A549 (cell line): ENCODE measurements at places on chromosomes 11 and 22.

GRCh38 chr11:47532597-47533213 lies 20.2 kb downstream of the CELF1 start:
- DNase-seq: no peak

DNA sequence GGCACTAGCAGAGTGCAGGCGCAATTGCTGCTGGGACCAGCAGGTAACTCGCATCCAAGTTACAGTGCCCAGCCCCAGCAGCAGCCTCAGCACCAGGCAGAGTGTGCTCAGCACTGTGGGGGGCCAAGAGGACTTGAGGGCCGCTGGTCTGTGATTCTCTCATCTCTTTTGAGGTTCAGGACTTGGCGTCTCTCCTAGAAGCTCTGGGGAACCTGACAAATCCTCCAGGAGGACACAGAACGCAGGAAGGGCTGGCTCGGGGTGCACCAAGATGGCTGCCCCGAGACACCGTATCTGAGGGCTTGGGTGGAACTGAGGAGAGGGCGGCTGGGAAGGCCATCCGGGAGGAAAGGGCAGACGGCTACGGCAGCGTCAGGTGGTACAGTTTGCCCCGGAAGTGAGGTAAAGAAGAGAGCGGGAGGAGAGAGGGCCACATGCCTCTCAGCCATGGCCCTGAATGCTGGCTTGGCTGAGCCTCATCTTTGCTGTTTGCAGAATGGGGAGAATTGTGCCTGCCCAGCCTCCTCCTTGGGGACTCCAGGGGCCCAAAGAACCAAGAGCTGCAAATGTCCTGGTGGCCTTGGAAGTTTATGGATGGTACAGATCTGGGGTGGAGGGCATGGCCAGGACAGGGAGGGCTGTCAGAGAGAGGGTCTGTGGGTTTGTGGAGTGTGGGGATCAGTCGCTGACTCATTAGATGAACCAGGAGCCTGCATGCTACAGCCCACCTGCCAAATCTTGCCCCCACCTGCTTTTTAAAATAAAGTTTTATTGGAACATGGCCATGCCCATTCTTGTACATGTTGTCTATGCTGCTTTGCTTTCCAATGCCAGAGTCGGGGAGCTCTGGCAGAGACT lies 78.0 kb downstream of the MYEOV start:
- no peak for DNase-seq

- no peak for DNase-seq
These were observed 81.4 kb downstream of the TSPAN18 start for GRCh38 chr11:44808053-44808753.

DNA sequence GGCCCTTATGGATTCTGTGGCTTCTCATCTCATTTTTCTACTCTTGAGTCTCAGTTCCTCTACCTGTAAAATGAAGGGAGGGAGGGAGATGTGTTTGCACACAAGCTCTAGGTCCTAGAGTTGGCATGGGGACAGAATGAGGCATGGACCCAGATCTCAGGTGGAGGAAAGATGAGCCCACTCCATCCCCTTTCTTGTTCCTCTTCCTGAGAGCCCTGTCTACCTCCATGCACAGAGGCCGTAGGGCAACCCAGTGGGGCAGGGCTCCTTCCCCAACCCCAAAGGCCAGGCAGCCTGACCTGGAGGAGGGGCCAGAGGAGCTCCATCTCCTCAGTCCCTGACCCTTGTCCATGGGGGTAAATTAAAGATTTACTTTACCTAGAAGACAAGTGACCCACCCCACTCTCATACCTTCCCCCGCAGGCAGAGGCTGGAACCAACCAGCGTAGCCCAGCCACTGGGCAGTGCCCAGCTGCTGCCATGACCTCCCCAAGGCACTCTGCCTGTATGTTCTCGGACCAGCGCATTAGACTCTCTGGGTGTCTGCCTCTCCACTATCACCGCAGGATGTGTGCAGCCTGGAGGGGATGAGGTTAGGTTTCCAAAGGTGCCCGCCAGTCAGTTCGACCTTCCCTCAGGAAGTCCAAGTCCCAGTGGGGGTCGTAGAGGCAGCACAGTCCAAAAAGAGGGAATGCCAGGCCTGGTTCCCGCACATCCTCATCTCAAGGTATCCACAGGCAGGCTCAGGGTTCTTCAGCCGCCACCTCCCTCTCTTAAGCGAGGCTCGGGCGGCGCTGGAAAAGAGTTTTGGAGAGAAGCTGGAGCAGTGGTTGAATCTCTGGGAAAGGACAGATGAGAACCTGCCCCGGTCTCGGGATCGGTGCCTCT lies 3.0 kb downstream of the SMTN start:
- DNase-seq: no peak

DNA sequence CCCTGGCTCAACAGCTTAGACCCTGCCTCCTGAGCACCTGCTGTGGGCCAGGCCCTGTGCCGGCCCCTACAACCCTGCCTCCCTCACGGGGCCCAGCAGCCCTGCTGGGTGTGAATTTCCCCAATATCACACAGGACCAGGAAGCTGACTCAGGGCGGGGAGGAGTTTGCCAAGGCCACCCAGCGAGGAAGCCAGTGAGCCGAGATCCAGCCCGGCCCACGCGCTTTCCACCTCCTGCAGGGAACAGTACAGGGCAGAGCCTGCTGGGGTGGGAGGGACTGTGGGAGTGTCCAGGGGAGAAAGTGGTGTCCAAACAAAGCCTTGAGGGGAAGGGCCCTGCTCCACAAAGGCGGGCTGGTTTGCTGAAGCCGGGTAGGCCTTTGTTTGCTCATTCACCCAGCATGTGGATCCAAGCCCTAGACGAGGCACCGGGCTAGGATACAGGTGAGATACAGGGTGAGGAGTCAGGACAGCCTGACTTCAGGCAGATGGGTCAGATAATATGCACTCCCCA lies 26.8 kb downstream of the RPL3 start:
- DNase-seq: peak; percentile 81

DNA sequence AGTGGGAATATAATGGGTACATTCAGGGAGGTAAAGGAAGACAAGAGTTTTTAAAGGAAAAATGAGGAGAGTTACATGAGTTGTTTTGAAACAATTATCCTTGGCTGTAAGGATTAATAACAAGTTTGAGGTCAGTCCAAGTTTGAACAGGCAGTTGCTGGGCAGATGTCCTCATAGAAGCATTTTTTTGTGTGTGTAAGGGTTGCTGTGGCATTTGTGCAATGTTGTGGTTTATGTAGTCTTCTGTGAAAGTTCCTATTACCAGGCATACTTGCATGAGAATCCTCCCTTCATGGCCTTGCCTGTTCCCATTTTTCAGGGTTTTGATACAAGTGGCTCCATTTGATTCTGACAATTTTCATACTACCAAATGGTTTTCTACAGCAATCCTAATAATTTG lies 400.2 kb downstream of the KCNA4 start:
- DNase-seq: no peak

DNA sequence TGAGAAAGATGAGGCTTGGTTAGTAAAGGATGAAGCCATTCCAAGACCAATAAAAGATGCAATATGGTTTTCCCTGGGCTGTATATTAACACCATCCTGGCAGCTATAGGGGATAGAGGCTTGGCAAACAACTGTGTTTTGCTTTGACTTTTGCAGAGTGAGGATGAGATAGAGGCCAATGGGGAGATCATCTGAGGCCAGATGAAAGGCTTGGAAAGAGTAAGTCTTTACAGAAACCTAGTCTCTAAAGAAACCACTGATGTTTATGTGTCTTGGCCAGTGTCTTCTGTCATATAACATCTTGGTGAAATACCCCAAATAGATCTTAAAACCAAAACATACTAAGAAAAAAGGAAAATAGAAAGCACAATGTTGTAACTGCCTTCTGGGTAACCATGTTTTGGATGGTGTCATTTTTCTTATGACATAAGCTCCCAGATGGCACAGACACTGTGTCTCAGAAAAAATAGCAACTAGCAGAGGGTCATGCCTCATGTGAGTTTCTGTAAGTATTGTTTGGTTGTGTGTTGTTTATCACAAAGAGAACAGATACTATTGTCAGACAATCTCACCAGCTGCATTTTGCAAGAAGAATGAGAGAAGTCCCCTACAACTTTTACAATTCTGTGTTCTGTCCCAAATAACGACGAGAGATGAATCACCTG lies 305.4 kb downstream of the ST3GAL4 start:
- DNase-seq: no peak

GRCh38 chr22:32444068-32444467 lies 20.2 kb downstream of the BPIFC start:
- peak; percentile 59 for DNase-seq

GRCh38 chr11:68778205-68778604 lies 26.9 kb upstream of the TESMIN start:
- DNase-seq: no peak

GRCh38 chr11:61264795-61265194 lies 23.8 kb downstream of the PGA5 start:
- no peak for DNase-seq

DNA sequence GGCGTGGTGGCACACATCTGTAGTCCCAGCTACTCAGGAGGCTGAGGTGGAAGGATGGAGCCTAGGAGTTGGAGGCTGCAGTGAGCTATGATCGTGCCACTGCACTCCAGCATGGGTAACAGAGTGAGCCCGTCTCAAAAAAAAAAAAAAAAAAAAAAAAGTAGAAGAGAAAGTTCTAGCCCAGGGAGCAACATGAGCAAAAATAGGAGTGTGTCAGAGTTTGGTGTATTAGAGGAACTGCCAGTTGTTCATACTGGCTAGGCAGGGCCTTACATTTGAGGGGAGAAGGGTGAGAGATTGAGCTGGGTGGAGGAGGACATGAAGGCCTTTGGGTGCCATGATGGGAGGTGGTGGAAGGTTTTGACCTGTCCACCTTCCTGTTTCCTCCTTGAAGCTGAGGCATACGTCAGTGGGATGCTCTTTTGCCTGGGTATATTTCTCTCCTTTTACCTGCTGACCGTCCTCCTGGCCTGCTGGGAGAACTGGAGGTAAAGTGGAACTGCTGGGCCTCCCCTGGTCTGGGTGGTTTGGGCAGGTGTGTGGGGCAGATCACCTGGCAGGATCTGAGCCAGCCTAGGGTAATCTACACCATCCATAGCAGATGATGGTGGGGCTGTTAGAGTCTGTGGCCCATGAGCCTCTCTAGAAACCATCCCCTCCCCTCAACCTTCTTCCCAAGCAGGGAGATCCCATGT lies 7.3 kb downstream of the SIDT2 start:
- DNase-seq: no peak

GRCh38 chr11:59660621-59661020 lies 8.2 kb downstream of the PATL1 start:
- no peak for DNase-seq

GRCh38 chr11:57288771-57289579 lies 35.8 kb downstream of the TNKS1BP1 start:
- no peak for DNase-seq

DNA sequence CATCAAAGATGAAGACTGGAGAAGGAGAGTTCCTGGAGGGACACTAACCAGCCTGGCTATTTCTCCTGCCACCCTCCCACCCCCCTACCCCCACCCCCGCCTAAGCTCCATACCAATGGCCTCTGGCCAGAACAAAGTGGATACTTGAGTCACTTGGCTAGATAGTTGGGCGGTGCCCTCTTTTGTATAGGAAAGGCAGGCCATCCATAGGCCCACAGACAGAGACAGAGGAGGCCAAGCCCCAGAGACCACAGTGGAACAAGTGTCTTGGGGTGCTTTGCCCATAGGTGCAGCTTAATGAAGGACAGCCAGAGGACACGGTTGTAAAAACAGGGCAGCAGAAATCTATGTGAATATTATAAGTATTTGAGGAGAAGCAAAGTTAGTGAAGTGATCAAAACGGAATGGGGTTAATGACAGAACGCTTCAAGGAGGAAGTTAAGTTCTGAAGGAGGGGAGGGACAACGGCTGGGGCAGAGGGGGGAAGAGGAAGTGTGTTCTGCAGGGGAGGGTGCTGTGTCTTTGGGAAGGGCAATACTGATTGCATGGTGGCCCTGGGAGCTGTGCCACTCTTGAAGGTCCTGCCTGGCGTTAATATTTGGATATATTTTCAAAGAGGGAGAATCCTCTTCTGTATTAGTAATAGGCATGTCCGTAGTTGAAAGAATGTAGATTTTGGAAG lies 32.7 kb downstream of the FLI1 start:
- DNase-seq: no peak
